ENCODE measurements at places on chromosomes 3 and 15. TPM values are rescaled to one million over a fixed set of nuclear protein-coding genes. Genes with fewer than 3 reads are reported as not detected.

Gene ZNF501
- polyA plus RNA-seq = 5.6 TPM

Gene TTBK2
- 15.2 TPM for polyA plus RNA-seq

Gene GREM1
- polyA plus RNA-seq = 0.40 TPM

Gene SI
- not detected for polyA plus RNA-seq

Gene UMPS
- polyA plus RNA-seq = 22.5 TPM

Gene TLE3
- 27.6 TPM for polyA plus RNA-seq

Gene LHFPL4
- 37.4 TPM for polyA plus RNA-seq

Gene NAA50
- polyA plus RNA-seq = 58.9 TPM

Gene SLC24A5
- polyA plus RNA-seq = 0.76 TPM

Gene PLA2G4E
- polyA plus RNA-seq = not detected

Gene PP2D1
- not detected for polyA plus RNA-seq

Gene PLIN1
- polyA plus RNA-seq = 0.08 TPM

Gene GNAT1
- polyA plus RNA-seq = not detected

Gene ZNF774
- polyA plus RNA-seq = 6.8 TPM

Gene CD276
- polyA plus RNA-seq = 70.4 TPM

Gene CHRFAM7A
- polyA plus RNA-seq = 0.42 TPM

Gene TOPAZ1
- not detected for polyA plus RNA-seq

Gene FAM174B
- 20.1 TPM for polyA plus RNA-seq

Gene SELENOK
- polyA plus RNA-seq = 113 TPM

Gene SNX33
- polyA plus RNA-seq = 0.14 TPM

Gene ZNF80
- 0.17 TPM for polyA plus RNA-seq

Gene MEF2A
- polyA plus RNA-seq = 32.2 TPM

Gene PLAAT1
- polyA plus RNA-seq = 10.7 TPM

Data from neural cell (in vitro differentiated cells).